ENCODE measurements at places on chromosomes 7 and 10.

- DNase-seq: no peak
These were observed 91.5 kb downstream of the MCU start for GRCh38 chr10:72783410-72783833.

DNA sequence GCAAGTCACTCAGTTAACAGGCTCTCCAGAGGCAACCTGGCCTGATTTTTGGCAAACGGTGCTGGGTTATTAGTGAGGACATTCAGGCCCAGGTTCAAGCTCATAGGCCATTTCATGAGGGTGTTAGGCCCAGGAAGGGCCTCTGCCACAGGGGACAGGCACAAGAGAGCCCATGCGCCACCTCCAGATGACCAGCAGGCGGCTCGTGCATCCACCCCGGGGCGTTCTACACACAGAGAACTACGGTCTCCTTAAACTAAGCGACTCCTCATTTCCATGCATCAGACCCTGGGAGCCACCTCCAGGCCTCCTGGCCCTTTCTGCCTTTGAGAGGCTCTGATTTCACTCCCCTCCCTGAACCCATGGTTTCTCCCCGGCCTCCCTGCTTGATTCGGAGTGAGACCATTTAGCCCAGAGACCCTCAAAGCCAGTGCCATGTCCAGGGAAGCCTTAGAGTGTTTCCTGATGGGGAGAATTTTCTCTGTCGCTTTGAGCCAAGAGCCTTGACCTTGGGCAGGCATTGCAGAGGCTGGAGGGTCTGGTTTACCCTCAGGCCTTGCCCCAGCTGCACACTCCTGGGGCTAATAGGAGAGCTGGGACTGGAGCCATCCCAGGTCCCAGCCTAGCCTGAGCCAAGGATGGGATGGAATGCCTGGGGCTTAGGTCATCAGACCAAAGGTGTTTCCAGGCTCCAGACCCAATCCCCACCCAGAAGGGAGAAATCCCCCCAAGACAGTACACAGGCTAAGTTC, 188.0 kb downstream of the GRID1 start:
- peak; percentile 41 for DNase-seq

- DNase-seq: no peak
These were observed 43.6 kb downstream of the TSPAN15 start for GRCh38 chr10:69494626-69495558.

- DNase-seq: no peak
These were observed 100.1 kb upstream of the COL1A2 start for GRCh38 chr7:94294471-94295131.

GRCh38 chr7:34075523-34076370, 170.4 kb downstream of the BMPER start:
- DNase-seq: no peak

DNA sequence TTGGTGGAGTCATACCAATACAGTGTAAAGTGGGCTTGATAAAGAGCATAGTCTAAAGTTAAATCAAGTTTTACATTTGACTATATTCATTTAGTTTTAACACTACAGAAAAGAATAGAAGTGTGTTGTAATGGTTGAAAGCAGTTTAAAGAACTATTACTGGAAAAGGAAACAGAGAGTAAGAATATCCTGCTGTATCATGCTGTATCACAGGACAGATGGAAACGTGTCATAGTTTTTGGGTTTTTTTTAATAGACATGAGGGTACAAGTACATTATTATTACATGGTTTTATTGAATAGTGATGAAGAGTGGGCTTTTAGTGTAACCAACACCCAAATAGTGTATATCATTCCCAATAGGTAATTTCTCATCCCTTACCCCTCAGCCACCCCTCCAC, 944.3 kb downstream of the LRMDA start:
- no peak for DNase-seq

DNA sequence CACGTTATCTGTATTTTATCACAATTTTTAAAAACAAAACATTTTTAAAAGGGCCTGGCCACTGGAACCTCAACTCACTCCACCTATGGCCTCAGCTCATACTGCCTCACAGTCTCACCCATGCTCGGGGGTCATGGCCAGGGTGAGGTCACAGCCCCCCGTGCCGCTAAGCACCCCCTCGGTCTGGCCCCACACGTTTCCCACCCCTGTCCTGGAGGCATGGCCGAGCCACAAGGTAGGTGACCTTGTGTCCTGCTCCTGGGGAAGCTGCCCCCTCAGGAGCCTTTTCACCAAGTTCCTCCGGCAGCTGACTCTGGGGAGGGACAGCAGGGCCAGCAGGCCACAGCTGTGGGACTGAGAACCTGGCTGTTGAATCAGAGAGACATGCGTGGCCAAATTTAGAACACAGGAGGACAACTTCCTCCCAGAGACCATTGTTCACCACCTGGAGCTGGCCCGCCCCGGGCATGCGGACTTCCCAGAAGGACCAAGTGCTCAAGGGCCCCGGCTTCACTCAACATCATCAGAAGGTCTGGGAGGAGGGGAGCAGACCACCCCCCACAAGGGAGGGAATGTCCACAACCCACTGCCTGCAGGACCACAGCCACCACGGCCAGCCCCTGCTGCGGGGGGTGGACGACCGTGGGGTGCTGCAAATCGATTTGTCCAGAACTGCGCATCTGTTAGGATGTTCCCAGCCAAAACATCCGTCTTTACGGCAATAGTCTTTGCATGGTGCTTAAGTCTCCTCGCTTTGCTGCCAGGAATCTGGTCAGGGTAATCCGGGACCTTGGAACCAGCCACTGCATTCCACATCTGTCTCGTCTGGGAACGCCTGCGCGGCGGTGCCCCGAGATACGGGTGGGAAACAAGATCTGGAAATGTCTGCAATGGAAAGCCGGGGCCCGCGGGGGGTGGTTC, 48.6 kb upstream of the PDGFA start:
- DNase-seq: no peak

DNA sequence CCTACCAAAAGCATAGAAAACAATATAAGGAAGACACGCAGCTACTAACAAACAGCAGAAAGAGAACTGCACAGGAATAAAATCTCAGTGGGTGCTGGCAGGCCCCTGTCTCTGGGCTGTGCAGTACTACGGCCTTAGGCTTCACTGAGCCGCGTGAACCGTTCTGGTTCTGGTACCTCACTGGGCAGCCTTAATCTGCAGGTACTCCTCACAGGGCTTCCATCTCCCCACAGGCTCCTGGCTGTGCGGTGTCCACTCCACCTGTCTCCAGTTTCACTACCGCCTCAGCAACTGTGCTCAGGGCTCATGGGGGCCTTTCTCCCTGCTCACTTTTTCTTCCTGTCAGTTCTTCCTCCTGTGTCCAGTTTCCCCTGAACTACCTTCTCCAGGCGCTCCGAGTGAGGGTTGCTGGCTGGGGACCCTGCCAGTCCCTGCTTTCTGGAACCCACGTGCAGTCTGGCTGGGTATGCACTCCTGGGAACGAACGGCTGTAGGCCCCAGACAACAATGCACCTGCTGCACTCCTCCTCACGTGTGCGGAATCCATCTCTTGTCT, 75.7 kb downstream of the VIPR2 start:
- DNase-seq: no peak

DNA sequence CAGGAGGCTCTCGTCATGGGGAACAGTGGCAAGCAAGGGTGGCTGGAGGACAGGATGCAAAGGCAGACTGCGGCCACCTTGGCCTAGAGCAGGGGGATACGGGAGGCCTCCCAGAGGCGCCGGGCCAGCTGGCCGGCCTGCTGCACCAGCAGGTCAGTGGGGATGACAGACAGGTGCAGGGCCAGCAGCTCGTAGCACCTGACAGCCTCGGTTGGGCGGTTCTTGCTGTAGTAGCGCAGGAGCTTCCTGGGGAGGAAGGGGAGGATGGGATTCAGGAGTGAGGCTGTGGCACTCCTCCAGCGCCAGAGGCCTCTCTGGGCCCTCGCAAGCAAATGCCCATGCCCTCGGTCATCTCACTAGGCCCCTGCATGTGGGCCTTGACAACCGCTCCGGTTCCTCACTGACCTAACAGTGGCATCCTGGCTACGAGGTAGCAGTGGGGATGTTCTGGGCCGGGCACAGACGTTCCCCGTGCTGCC, 2.5 kb upstream of the PYROXD2 start:
- DNase-seq: no peak

DNA sequence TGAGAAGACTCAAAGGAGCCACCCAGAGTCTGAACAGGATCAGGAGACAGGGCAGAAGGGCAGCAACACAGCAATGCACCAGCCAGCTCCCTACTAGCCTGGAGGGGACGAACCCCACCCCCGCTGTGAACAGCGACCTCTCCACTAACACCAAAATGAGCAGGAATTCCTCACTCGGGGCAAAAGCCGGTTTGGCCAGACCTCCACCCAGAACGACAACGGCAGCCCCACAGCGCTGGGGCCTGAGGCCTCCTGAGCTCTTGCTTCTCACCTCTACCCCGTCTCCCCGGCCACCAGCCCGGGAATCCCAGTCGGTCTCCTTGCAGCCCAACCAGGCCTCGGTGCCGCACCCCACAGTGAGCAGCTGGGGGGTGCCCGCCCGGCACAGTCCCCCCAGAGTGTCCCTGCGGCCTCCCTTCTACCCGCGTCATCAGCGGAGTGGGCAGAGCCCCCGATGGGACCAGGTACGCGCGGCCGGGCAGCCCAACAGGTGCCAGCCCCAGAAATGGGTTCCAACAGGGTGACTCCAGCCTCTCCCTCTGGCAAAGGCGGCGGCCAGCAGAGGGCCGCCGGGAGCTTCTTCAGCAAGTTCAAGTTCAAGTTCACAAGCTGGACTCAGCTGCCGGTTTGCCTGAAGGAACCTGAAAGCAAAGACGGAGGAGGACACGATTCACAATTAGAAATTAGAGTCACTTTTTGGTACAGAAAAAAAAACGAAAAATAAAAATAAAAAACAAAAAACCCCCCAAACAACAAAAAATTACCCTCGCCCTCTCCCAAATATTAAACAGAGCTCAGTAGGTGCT, 129.0 kb downstream of the MARCHF5 start:
- no peak for DNase-seq

GRCh38 chr10:26479766-26480492, 41.8 kb downstream of the APBB1IP start:
- no peak for DNase-seq

DNA sequence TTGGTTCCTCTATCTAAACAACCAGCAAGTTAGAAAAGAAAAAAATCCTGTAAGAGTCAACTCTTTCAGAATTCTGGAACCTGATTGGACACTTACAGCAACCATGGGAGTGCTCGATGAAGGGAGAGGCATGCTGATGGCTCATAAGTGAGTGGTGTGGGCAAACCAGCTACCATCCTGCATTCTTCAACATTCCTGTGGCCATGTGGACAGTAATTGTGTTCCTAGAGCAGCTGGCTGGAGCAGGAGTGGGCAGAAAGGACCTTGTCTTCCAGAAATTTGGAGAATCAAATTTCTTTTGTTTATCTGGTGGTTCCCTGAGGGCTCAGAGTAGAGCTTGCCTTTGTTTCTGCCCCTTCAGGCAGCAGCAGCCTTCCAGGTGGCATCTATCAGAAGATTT, 22.5 kb upstream of the MYL7 start:
- no peak for DNase-seq

DNA sequence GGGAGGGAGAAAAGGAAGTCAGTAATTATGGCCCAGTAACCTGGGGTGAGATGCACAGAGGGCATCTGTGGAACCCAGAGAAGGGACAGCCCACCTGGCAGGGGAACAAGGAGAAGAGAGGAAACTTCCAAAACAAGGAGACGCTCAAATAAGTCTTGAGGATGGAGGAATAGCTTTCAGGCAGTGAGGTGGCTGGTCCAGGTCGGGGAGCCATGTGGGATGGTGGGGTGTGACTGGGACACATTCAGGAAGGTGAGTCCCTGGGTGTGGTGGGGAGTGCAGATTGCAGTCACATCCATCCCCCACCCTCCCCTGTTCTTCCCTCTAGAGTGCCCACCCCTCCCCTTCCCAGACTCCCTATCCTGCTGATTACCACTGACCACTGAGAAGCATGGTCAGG, 175.4 kb downstream of the GRID1 start:
- no peak for DNase-seq

- DNase-seq: no peak
These were observed 3.5 kb downstream of the DGKB start for GRCh38 chr7:14899030-14899429.

DNA sequence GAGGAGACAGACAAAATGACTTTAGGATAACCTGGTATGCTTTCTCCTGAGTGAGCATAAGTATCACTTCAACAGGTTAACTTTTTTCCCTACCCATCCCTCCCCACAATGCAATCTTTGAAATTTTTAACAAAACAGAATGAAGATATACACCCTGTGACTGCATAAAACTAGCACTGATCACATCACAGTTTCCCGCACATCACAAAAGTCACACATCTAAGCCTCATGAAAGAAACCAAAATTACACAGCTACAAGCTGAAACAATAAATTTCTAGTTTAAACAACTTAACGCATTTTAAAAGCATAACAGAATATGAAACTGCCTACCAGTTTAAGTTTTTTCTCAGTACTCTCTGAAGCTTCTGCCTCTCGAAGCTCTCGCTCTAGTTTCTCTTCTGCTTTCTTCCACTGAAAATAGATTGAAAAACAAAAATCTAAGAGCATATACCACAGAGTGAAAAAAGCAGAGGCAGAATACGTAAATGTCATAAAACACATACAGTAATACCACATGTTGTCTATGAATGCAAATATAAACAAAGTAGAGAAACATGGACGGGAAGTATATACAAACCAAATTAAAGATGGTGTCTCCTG, 18.1 kb downstream of the NOC3L start:
- no peak for DNase-seq

GRCh38 chr10:128174581-128175559, 48.6 kb upstream of the MKI67 start:
- no peak for DNase-seq

GRCh38 chr7:43880596-43880995, 11.3 kb upstream of the MRPS24 start:
- DNase-seq: no peak

- DNase-seq: no peak
These were observed 125.2 kb downstream of the CCDC3 start for GRCh38 chr10:12876266-12876665.

DNA sequence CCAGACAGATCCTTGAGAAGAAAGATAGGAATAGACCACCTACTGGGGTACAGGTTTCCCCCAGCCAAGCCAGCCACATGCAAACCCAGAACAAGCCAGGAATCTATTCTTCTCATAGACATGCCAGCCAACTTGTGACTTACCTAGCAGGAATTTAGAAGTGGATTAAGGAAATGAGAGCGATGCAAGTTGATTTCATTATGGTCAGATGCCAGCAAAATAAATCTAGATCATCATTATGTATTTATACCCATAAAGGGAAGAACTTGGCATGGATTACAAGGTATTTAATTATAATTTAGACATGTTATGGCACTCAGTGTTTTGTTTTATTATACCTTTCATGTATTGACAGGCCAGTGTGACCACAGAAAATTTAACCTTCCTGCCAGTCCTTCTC, 32.8 kb downstream of the SLC35G1 start:
- no peak for DNase-seq

DNA sequence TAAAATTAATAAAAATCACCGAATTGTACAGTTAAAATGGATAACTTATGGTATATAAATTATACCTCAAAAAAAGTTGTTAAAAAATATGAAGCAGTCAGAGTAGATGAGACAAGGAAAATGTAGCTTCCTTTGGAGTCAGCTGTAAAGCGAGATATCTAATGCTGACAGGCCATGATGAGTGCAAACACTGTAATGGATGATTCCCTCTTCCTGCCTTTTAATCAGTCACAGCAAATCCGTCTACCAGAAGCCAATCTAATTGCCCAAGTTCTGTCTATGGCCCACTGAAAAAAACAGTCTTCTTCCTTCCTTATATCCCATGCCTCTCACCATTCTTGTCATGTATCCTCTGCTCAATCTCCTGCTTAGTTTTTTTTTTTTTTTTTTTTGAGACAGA, 59.9 kb upstream of the DNAJB12 start:
- no peak for DNase-seq

- no peak for DNase-seq
These were observed 45.6 kb downstream of the TPST1 start for GRCh38 chr7:66250711-66251110.

GRCh38 chr7:123770378-123770777, 21.6 kb upstream of the WASL start:
- no peak for DNase-seq

All from HuH-7.5 (cell line).